ENCODE measurements at places on chromosomes 12 and 14.

DNA sequence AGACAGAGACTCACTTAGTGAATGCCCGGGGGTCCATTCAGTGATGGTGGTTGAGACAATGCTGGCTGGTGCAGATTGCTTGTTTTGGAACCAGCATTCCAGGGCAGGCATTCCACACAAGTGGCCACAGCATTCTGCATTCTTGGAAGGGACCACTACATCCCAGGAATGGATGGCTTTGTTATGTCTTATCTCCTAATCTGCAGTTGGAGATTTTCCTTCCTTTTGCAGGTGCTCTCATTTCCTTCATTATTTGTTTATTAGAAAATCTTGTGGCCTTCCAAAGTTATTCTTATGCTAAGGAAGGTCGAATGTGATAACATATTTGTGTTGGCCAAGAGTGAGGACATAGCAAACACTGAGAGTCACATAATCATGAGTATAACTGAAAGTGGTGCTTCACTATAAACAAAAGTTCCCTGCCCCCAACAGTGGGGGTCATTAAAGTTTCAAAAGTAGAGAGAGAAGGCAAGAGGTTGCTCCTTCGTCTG lies 66.0 kb downstream of the BMP4 start:
- DNase-seq: no peak

- DNase-seq: peak; percentile 28
These were observed 1.0 kb downstream of the SH2B3 start for GRCh38 chr12:111406474-111407376.

- DNase-seq: no peak
These were observed 48.0 kb downstream of the TDP1 start for GRCh38 chr14:90003526-90004307.

GRCh38 chr12:88903333-88903732 lies 323.1 kb upstream of the KITLG start:
- DNase-seq: no peak

Data from midbrain (tissue), 1 donor.